ENCODE measurements at places on chromosomes 7 and 10.

GRCh38 chr10:62045765-62046521 is 144.4 kb downstream of the ARID5B start:
- DNase-seq, result no peak

DNA sequence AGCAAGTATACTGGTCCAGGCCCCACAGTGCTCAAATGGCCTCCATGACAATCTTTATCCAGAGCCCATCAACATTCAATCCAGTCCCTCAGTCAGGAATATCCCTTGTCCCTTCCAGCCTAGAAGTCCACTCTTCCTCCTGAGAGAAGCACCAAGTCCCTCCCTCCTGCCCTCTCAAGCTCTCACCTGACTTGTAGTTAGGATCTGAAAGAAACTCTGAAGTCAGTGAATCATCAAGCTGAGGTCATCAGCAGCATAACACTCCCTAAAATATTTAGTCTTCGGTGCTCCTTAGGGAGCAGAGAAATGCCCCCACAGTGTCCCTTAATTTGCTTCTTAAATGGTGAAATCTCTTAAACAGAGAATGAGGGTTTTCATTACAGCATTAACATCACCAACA is 31.0 kb downstream of the GRM8 start:
- DNase-seq, result no peak

DNA sequence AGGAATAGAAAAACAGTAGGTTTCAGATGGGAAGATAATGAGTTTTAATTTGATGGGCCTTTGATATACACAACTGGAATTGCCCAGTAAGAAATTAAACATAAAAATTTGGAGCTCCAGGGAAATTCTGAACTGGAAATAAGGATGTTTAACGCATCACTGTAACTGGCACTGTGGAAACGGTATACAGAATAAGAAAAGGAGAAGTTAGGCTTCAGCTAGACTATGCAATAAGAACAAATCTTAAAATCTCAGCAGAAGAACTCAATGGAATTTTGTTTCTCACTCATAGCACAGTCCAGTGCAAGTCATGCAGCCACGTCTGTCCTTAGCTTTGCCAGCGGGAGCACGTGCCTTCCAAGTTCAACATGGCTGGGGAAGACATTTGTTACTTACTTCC is 52.9 kb upstream of the FGL2 start:
- DNase-seq, result no peak

DNA sequence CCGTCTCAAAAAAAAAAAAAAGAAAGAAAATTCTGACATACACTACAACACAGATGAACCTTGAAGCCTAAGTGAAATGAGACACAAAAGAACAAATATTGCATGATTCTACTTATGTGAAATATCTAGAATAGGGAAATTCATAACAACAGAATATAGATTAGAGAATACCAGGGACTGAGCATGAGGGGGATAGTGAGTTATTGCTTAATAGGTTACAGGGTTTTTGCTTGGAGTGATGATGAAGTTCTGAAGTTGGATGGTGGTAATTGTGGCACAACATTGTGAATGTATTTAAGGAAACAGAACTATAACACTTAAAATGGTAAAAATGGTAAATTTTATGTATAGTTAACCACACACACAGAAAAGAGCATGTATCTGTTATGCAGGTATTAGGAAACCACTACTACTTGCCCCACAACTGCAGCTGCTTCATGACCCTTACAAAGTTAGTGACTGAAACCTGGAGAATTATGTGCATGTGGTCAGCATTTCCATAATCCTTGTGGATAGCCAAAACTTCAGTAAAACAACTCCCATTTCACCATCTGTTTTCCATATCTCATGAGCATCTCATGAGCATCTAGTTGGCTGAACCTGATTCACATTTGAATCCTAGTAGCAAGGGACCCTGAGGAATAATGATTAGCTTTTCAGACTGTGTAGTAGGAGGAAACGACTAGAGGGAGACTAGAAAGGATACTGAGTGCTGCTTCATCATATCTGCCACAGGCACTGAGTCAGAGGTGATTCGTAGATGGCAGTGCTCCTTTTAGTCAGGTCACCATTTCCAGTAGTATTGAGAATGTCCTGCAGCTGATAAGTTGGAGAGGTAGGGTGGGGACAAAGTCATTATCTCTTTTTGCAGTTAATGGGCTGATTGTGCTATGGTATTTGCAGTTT is 26.3 kb downstream of the SAMD8 start:
- DNase-seq, result no peak

DNA sequence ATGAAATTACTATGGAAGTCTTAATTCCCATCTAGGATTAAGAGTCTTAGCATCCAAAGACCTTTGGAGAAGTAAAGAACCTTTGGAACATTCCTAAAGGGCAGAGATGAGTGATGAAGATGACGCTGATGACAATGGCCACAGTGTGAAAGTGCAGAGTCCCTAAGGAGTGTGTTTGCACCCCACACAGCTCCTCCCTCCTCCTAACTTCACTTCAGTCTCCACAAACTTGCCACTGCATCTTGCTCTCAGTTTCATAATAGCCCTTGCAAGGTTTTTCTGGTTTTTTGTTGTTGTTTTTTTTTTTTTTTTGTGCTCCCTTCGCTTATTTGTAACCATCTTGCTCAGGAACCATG is 117.5 kb upstream of the ANLN start:
- no peak for DNase-seq

GRCh38 chr7:25196132-25196896 is 32.0 kb downstream of the NPVF start:
- DNase-seq, result no peak

DNA sequence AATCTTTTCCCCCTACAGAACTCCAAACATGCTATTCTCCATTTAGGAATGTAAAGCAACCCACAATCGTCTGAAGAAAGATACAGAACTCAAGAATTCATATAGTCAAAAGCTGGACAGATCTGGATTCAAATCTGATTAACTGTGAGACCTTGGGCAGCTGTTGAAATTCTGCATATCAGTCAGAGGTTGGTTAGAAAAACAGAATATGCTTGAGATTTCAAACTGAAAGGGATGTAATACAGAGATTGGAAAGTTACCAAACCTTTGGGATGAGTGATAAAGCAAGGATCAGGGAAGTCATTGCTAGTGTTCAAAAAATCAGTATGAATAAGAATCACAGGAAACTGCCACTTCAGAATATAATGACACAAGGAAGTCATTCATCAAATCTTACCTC is 406.6 kb downstream of the HTR7 start:
- no peak for DNase-seq

DNA sequence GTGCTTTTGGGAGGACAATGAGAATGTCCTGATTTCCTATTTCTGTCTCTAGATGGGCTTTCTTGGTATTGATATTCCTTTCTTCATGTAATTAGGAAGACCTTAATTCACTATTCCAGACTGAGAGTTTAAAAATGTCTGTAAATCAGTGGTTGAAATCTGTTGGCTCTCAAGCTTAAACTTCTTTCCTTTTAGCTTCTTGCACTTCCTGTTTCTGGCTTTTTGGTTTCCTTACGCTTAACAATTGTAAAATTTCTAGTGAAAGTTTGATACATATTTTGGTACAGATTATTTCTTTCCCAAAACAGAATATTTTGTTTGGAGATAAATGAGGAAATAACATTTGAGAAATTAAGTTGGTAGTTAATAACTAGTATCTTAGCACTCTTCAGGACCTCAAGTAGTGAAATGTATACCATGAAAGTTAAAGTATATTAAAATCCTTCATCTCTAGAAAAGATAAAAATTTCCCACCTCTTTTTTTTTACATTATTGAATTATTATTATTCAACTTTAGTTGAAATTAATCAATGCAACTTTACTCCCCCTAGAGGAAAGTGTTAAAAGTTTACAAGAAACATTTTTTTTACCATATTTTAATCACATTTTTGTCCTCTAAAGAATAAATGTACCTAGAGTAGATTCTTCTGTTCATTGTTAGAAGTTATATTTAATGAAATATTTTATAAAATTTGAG is 137.2 kb downstream of the PHTF2 start:
- DNase-seq, result no peak

GRCh38 chr7:70131817-70132216 is 533.5 kb downstream of the AUTS2 start:
- DNase-seq, result no peak

- peak; percentile 64 for DNase-seq
Measured at GRCh38 chr7:135620980-135621850, 41.1 kb upstream of the STMP1 start.

GRCh38 chr10:72056932-72057751 is 31.2 kb downstream of the SPOCK2 start:
- DNase-seq, result no peak

- DNase-seq, result no peak
Measured at GRCh38 chr7:918118-918425, 36.4 kb downstream of the ADAP1 start.

All from right atrium auricular region (tissue), 2 donors.